ENCODE measurements at places on chromosomes 11 and 22. TPM values are rescaled to one million over a fixed set of nuclear protein-coding genes. Genes with fewer than 3 reads are reported as not detected.

OR51I1 gene
- total RNA-seq: not detected

UBXN1 gene
- total RNA-seq: 462 TPM

FADS2 gene
- total RNA-seq: 293 TPM

OR8G5 gene
- total RNA-seq: not detected

FGF4 gene
- total RNA-seq: not detected

HTR3B gene
- total RNA-seq: not detected

ARHGAP32 gene
- total RNA-seq: 12.2 TPM

MFNG gene
- total RNA-seq: 0.08 TPM

FAM118A gene
- total RNA-seq: 15.0 TPM

MS4A3 gene
- total RNA-seq: not detected

EHF gene
- total RNA-seq: 0.23 TPM

KDELR3 gene
- total RNA-seq: 121 TPM
